ENCODE measurements at places on chromosomes 2 and 18.
A peak's percentile ranks its signal among the peaks of the same experiment; 100 is the strongest.

GRCh38 chr18:61965311-61965710 is 72.5 kb upstream of the RNF152 start:
- DNase-seq, result no peak

GRCh38 chr2:136080114-136080513 is 37.8 kb downstream of the CXCR4 start:
- no peak for DNase-seq

DNA sequence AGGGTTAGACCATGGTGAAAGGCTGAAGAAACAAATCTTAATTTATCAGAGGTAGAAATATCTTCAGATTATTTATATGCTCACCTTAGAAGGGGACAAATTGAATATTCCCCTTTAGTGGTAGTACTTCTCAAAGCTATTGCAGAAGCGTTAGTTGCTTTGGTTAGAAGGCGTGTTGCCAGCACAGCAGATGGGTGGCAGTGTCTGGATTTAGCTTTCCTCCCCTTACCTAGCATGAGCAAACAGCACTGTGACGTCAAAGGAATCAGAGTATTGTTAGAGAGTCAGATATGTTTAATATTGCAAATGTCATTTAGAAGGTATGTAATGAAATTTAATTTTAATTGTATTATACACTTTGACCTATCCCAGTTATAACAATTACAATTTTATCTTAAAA is 27.2 kb upstream of the GALR1 start:
- no peak for DNase-seq

GRCh38 chr18:78192054-78192453 is 787.6 kb upstream of the SALL3 start:
- DNase-seq, result no peak

- DNase-seq, result no peak
These were observed 326.2 kb upstream of the LRATD1 start for GRCh38 chr2:14306268-14306861.

DNA sequence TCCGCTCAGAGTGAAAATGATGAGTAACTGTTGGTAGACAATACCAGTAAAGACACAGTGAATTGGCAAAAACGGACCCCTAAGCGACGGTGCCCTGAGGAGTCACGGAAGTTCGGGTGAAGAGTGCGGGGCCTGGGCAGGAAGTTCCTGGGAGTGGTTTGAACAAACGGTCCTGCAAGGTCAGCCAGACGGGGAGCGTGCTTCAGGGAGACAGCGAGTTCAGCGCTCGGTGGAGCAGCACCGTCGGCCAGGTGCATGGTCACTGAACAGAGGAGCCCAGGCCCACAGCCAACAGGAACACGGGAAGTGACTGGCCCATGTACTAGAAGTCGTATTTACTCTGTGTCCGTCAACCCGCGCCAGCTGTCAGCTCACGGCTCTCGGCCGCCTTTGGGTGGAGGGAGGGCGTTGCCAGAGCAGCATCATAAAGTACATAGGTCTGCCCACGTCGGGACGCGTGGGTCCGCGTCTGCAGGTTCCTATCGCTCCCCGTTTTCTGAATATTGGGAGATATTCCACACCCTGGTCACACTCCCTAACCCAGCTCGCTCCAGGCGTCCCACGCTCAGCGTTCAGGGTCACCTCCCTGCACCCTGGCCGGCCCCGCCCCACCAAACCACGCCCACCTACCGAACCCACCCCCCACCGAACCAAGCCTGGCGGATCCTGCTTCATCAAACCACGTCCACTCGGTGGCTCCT is 75.6 kb upstream of the UXS1 start:
- DNase-seq, result no peak

GRCh38 chr2:197838036-197838435 is 33.6 kb downstream of the PLCL1 start:
- DNase-seq, result peak; percentile 5

DNA sequence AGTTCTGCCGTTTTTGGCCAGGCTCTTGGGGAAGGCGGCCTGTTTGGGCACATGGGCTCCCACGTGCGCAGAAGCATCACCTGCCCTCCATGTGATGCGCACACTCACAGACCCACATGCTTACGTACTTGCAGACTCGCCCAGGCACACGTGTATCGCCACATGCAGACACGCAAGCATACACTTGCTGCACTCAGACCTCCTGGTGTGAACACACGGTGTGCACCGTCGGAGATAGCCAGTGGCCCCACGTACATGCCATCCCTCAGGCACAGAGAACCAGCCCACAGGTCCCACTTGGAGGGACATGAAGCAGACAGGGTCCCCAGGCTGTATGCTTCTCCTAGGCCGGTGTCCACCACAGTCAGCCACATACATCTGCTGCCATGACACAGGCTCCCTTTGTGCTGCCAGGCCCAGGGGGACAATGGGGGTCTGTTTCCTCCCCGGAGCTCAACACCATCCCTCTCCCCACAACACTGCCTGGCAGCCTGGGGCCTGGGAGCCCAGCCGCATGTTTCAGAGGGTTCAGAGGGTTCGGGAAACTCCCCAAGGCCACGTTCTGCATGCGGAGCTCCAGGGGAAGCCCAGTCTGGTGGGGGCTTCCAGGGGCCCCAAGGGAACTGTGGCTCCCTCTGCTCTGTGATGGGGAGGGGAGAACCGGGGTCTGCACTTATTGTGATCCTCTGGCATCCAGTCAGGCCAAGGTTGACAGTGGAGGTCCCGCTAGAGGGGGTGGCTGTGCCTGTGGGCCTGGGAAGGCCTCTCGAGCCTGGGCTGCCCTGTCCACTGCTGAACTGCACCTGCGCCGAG is 208.1 kb upstream of the HAAO start:
- no peak for DNase-seq

- DNase-seq, result peak; percentile 30
These were observed 49.8 kb downstream of the CAB39 start for GRCh38 chr2:230762317-230762896.

DNA sequence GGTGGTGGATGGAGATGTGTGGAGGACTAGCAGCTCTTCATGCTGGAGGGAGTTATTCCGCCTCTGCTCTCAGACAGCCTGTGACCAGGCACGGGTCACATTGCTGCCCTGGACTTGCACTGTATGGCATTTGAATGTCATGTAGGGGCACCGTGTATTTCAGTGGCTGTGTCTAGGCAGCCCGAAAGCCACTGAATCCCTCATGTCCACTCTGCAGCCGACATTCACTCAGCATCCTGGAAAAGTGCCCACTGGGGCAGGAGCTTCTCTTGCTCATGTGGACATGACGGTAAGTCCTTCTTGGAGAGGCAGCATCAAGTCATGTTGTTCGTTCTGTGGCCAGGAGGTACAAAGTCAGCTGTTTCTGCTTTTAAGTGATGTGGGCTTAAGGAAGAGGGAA is 127.9 kb downstream of the SH3RF3 start:
- no peak for DNase-seq

GRCh38 chr2:174744111-174744510 is 20.2 kb downstream of the CHRNA1 start:
- DNase-seq, result no peak

GRCh38 chr2:121483021-121483420 is 47.7 kb upstream of the RNU4ATAC start:
- DNase-seq, result no peak

- DNase-seq, result no peak
These were observed 127.4 kb downstream of the CDC42EP3 start for GRCh38 chr2:37543999-37544557.

DNA sequence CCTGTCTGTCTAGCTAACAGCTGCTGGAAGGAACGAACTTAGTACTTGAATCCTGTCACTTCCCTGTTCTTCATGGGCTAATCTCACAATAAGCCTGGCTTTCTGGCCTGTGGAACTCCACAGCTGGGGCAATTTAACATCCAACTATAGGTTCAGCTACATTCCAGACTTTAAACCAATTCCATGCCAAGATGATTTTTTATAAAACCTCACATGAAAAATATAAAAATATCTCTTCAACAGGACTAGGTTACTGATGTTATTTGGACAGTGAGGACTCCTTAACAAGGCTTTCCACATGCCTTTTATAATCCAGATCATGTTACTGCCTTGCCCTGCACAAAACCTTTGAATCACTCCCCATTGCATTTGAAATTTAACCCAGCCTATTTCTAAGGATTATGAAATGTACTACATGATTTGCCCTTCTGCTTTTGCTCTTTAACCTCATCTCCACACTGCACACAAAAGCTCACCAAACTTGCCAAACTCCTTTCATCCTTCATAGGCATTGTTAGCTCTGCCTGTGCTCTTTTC is 863.2 kb upstream of the CHAC2 start:
- no peak for DNase-seq

GRCh38 chr2:27958711-27959378 is 68.3 kb downstream of the BABAM2 start:
- no peak for DNase-seq

GRCh38 chr2:6860296-6860695 is 5.4 kb downstream of the CMPK2 start:
- DNase-seq, result no peak

DNA sequence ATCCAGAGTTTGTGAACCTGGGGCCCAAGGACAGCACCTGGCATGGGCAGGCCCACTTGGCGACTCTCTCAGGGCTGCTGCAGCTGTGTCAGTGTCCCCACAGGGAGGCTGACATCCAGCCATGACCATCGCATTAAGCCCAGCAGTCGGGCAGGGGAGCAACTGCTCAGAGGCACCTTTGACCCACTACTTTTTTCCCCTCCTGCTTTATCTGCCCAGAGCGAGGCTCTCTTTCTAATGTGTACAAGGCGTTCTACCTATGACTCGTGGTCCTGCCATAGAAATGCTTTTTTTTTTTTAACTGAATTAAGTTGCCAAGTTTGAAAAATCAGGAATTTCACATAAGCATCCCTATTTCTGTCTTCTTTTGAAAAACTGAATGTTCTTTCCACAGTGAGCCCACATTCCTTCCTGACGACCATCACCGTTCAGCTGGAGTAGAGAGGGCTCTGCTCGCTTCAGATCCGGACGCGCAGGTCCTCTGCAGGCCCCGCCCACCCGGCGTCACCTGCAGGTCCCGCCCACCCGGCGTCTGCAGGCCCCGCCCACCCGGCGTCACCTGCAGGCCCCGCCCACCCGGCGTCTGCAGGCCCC is 403 bp upstream of the CLUL1 start:
- no peak for DNase-seq

DNA sequence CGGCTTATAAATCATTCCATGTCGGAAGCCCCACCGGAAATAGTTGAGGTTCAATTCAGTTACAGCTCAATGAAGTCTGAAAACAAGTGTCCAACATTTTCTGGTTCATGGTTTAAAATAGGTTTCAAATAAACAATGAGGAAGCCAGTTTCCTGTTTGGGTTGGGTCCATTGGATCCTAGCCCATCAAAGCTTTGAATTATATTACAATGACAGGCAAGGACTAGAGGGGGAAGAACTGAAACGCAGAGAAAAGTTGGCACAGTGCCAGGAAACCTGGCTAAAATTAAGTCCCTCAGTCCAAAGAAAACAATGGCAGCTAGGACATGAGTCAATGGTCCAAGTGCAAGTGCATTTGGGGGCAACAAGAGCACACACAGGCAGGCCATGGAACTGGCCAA is 32.0 kb downstream of the SLC14A1 start:
- DNase-seq, result no peak

DNA sequence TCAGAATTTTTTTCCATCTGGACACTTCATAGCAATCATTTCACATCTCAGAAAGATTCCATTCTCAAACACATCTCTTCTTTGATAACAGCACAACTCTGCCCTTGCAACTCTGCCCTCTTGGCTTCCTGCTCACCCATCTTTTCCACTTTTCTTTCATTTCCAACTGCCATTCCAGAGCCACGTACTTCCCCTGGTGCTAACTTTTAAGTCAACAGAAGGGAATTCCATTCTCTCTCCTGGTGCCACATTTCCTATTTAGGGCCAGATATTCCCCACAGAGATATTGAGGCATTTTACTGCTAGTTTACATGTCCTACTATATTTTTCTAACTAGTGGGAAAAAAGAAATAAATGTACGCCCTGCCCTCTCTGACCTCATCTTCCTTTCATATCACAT is 590.2 kb downstream of the ARHGAP15 start:
- DNase-seq, result no peak

GRCh38 chr2:100742277-100743254 is 77.4 kb upstream of the NPAS2 start:
- no peak for DNase-seq

GRCh38 chr2:240765007-240765406 is 55.0 kb downstream of the KIF1A start:
- DNase-seq, result no peak

DNA sequence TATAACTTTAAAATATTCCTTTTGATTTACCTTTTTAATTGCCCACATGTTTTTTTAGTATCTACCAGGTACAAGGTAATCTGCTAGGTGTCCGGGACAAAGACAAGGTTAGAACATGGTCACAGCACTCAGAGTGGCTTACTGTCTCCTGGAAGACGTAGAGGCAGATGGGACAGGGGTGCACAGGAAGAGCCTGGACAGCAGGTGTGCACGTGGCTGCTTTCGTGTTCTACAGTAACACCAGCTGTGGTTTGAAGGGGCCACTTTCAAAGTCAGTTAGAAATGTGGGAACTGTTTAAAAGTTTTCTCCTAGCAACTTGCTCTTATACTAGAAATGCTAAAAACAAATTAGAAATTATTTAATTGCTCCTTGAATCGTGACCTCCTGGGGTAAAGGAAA is 102.9 kb upstream of the ALPP start:
- no peak for DNase-seq

GRCh38 chr2:192657362-192657761 is 462.6 kb upstream of the TMEFF2 start:
- DNase-seq, result no peak

- no peak for DNase-seq
These were observed 122.9 kb downstream of the EPB41L3 start for GRCh38 chr18:5420906-5421305.

DNA sequence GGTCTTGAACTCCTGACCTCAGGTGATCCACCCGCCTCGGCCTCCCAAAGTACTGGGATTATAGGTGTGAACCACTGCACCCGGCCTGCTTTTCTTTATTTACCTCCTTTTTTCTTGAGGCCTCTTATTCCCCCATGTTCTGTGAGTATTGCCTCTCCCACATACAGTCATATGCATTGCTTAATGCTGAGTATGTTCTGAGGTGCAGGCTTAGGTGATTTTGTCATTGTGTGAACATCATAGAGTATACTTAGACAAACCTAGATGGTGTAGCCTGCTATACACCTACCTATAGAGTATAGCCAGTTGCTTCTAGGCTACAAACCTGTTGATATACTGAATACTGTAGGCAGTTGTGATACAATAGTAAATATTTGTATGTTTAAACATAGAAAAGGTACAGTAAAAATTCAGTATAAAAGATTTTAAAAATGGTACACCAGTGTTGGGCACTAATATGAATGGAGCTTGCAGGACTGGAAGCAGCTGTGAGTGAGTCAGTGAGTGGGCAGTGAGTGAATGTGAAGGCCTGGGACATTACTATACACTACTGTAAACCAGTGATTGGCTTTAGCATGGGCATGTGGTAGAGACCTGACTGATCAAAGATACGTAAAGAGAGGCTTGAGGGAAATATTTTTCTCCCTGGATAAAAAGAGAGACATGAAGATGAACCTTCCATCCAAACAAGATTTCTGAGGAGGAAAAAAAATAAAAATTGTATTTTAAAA is 17.6 kb downstream of the SLC39A10 start:
- no peak for DNase-seq

DNA sequence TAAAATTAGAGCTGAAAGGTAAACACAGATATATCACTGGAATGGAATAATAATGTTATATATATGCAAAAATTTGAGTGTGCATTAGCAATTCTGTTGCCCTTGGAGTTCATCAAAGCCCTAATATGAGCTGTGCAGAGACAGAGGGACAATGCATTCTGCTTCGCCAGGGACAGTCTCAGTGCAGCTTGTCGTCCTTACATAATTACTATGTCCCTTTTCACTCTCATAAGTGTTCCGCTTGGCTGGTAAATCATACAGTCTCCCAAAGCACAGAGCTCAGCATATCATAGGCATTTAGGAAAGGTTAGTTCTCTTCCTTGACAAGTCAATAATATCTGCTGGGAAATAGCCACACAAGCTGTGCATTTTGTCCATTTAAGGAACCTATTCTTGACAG is 30.7 kb downstream of the MAPK4 start:
- no peak for DNase-seq

Data from naive thymus-derived CD8-positive, alpha-beta T cell (primary cell).